ENCODE measurements at places on chromosomes 6 and 20.

DNA sequence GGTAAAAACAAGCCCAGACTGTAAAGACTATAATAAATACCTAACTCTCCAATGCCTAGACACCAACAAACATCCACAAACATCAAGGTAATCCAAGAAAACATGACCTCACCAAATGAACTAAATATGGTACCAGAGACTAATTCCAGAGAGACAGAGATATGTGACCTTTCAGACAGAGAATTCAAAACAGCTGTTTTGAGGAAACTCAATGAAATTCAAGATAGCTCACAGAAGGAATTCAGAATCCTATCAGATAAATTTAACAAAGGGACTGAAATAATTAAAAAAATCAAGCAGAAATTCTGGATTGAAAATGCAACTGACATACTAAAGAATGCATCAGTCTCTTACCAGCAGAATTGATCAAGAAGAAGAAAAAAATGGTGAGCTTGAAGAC lies 26.6 kb downstream of the NCOA6 start:
- no peak for DNase-seq

DNA sequence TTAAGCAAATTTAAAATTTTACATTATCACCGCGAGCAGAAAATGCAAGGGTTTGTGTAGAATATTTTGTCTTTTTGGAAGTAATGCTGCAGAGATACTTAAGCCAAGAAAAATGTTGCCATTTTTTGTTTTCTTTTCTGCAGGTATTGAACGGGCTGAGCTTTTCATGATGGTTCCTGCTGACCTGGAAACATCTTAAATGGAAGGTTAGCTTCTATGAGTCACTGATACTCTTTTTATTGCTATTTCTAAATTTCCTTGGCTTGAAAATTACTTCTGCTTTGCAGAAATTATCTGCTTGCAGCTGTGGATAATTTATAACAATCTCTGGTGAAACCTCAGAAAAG lies 12.7 kb downstream of the SYTL3 start:
- DNase-seq = no peak

DNA sequence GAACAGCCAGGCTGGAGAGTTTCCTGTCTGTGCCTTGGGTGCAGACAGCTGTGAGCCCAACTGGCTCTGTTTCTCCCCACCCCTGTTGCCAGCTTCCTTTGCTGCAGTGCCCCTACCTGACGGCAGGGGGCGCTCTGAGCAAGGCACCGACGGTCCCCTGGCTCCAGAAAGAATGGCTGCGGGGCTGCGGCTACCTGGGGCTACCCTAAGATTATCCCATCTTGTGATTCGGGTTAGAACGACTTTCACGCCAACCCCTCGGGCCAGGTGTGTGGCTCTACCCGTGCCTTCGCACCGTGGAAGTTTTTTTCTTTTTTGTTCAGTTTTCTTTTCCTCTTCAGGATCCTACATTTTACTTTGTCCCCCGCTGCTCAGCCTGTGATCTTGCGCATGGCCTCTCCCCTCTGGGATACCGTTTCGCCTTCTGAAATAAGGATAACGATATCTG lies 33.4 kb upstream of the AAR2 start:
- DNase-seq = peak; percentile 50

DNA sequence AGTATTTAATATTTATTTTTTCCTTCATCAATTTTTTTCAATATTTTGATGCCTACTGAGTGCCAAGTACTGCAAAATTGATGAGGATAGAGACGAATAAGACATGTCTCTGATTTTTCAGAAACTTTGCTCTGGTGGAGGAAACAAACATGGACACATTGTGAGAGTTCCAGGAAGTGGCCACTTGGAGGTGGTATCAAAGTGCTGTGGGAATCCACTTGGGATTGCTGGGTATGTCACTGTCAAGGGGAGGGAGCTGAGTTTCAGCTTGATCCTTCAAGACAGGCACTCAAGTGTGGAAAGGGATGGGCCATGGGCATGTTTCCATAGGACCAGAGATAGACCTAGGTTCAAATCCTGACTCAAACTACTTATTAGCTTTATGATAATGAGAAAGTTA lies 24.5 kb upstream of the ABCC10 start:
- no peak for DNase-seq

DNA sequence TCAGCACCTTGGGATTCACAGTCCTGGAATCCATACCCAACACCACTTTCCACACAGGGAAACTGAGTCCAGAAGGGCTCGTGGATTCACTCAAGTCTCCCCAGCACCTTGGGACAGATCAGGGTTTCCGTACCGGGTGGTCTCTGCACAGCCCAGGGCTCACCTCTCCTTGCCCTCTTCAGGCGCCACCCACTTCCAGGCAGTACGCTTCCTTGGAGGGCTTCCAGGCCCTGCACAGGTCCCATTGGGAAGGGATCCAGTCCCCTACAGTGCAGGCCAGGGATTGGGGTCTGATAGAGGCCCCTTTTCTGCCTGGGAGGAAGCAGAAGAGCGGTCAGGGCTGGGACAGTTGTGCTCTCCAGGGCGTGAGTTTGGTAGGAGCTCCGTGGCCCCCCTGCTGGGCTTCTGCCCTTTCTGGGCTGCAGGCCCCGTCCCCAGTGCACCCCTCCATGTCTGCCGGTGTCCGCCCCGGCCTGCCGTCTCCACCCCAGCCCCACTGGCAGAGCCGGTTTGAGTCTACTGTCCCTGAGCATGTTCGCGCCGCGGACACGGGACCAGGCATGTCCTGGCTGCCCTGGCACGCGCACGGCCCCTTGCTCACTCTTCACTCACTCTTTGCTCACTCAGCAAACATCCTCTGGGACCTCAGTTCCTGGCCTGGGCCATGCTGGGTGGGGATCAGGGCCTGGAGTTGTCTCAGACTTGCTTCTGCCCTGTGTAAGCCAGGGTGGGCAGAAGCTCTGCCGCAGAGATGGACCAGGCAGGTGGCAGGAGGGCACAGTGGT lies 12.6 kb downstream of the SRC start:
- no peak for DNase-seq

DNA sequence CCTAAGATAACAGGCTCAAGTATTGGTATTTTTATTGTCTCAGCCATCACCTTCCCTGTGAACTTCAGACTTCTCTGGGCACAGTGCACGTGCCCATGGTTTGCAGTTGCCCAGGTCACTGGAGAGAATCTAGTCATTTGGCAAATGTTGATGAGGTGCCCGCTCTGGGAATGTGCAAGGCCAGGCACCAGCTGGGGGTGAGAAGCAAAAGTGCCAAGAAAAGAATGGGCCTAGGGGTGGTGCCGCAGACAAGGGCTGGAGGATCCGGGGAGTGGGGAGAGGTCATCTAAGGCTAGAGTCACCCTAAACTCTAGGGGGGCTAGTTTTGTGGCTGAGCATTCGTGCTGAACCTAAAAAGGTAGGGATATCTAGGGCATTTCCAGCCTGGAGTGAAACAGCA lies 57.0 kb upstream of the VSTM2L start:
- DNase-seq = no peak

GRCh38 chr6:16354692-16355091 lies 116.3 kb downstream of the GMPR start:
- no peak for DNase-seq

DNA sequence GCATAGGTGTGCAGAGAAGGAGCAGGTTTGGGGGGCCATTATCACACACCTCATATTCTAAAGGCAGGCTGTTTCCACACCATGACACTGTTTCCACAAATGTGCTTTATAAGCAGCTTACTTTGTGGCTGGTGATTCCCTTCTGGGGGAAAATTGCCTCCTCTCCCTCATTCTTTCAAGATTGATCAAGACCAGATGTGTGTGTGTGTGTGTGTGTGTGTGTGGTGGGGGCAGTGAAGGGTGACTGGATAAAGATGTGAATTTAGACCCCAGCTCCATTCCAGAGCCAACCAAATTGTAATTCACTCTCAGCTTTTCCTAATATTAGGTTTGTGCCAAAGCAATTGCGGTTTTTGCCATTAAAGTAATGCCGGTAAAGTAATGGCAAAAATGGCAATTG lies 45.6 kb downstream of the EDN3 start:
- peak; percentile 45 for DNase-seq

- no peak for DNase-seq
Observed at GRCh38 chr6:49980898-49981297, 11.5 kb upstream of the DEFB113 start.

- peak; percentile 27 for DNase-seq
Observed at GRCh38 chr6:52157301-52157941, 28.8 kb upstream of the IL17A start.

DNA sequence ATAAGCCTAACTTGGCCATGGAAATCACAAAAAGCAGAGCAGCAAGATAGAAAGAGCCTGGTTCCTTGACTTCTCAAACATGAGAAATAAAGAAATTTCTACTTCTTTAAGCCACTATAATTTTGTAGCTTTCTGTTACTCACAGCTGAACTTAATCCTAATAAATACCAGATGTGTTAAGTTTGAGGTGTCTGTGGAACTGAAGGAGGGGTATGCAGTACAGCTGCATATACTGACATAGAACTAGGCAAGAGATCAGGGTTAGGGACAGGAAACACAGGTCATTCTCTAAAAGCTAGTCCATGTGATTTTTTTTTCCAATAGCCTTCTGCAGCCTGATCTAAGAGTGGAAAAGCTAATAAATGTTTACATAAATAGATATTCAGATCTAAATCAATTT lies 123.9 kb downstream of the COL12A1 start:
- DNase-seq = peak; percentile 48

DNA sequence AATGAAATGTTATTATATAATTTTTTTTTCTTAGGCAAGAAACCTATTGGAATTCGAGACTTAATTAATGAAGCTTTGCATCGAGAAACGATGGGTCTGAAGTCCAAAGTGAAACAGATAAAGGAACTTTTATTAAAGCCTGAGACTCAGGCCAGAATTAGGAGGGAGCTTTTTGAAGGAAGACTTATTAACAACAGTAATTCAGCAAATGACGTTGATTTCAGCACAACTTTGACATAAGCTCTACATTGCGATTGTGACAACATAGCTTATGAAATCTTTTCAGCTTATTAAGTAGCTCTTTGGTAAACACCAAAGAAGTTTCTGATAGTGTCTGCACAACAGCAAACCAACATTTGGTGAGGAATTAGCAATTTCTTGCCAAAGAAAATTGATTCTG lies 147.1 kb downstream of the AKAP7 start:
- DNase-seq = no peak

- DNase-seq = peak; percentile 95
Observed at GRCh38 chr6:166567107-166567506, 19.4 kb downstream of the RAMACL start.

GRCh38 chr20:61803915-61804751 lies 261.5 kb downstream of the TAF4 start:
- DNase-seq = no peak

GRCh38 chr6:56760842-56761241 lies 118.2 kb upstream of the DST start:
- DNase-seq = no peak

GRCh38 chr6:617456-618100 lies 39.3 kb downstream of the HUS1B start:
- no peak for DNase-seq

DNA sequence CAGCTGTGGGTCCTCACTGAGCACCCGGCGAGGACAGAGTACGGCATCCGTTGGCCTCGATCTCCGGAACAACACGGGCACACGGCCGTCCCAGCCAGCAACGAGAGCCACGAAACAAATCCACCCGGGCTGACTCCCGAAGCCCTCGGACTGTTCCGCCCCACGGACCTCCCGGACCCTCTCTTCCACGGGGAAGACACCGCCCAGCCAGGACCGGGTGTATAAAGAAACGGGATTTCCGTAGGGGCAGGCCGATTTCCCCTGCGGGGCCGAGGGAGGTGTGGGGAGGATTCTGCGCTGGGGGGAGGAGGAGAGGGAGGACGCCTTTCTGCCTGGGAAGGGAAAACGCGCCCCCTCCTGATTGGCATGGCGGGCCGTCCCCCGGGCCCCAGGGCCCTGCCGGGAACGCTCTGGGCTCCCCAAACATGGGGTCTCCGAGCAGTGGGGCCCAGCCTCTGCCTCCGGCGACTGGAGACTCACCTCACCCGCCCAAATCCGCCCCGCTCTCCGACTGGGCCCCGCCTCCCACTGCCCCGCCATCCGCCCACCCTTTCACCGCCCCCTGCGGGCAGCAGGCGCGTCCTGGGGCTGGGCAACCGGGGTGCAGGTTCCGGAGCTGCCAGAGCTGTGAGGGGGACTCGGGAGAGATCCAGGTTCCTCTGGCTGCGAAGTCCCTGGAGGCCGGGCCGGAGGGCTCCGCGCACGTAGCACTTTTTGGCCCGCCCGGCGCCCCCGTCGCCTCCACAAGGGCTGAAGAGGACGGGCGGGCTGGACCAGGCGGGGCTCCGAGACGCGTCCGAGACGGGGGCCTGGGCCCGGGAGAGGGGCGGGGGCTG lies 679 bp upstream of the PPDPF start:
- DNase-seq = peak; percentile 62

DNA sequence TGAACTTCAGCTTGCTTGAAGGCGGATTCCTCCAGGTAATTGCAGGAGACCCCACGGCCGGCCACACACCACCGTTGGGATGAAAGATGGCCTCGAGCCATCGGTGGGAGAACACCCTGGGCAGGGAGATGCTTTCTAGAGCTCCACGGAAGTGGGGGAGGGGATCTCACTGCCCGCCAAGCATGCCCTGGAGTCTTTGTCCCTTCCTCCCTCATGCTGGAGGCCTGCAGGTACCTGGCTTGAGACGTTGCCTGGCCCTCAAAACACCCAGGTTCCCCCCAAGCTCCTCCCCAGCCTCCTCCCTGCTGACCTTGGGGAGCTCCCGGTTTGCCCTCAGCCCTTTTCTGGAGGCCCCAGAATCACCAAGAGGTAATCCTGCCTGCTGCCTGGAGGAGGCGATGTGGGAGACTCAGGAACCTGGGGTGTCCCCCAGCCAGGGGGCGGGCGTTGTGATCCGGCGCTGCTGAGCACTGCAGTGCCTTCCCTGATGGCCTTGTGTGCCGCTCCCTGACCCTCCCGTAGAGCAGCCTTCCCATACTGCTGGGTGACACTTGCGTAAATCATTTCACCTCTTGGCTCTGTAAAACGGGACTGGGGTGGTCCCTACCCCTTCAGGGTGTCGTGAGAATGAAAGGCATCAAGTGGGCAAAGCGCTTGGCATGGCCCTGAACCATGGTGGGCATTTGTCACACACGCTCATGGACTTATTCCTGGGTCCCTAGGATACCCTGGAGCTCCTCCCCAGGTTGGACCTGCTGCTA lies 91.4 kb downstream of the CEBPB start:
- no peak for DNase-seq

DNA sequence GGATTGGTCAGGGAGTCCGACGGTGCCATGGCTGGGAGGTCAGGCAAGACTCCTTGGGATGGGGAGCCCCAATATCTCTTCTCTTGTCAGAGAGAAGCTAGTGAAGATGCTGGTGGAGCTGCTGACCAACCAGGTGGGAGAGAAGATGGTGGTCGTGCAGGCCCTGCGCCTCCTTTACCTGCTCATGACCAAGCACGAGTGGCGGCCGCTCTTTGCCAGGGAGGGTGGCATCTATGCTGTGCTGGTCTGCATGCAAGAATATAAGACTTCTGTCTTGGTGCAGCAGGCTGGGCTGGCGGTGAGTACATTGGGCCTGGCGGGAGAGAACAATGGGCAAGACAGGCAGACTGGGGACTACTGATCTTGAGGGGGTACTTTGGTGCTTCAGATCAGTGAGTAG lies 10.9 kb downstream of the CUL9 start:
- no peak for DNase-seq

- no peak for DNase-seq
Observed at GRCh38 chr6:135254471-135254870, 73.4 kb downstream of the MYB start.

DNA sequence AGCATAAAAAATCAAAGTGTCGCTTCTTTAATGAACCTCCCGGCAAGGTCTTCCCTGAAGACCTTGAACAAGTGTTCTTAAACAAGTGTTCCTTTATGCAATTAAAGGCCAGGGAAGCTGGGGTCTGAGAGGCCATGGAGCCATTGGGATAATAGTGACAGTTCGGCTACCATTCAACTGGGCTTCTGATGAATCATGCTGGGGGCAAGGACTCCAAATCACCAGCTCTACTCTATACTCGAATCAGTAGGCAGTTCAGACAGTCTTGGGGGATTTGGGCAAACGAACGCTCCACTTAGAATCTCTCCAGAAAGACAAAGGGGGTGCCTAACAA lies 34.7 kb upstream of the EZR start:
- DNase-seq = no peak

All from fibroblast of skin of scalp (primary cell).